ENCODE measurements at places on chromosomes 11 and 22.

GRCh38 chr11:60130496-60130895 lies 42.0 kb downstream of the MS4A2 start:
- no peak for DNase-seq

DNA sequence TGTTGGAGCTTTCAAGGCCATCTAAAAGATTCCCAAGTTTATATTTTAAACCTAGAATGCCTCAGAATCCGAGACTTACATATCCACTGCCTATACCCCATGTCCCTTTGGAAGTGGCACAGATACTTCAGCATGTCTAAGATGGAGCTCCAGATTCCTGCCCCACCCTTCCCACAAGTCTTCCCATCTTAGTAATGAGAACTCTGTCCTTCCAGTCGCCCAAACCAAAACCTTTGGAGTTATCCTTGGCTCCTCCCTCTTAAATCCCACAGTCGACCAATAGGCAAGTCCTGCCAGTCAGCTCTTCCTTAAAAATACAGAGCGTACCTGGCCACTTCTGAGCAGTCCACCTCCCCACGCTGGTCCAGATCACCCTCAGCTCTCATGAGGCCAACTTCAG lies 4.3 kb downstream of the POLD4 start:
- no peak for DNase-seq

GRCh38 chr22:19169002-19169946 lies 9.3 kb downstream of the SLC25A1 start:
- DNase-seq: no peak

DNA sequence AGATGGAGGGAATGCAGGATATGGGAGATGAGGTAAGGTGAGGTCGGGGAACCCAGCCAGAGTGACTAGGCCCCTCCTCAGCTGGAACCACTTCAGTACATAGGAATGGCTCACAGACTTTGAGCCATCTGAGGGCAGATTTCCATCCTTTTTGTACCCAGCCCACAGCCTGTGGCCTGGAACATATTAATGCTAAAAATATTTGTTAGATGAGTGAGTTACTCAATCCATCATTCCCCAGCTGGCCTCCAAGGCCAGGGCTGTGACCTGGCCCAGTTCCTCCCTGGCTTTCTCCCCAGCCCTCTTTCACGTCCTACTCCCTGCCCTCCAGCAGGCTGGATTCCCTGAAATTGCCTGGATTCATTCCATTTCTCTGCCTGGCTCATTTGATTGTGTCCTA lies 57.2 kb upstream of the PRDM11 start:
- DNase-seq: peak; percentile 92

- peak; percentile 48 for DNase-seq
Observed at GRCh38 chr11:75938543-75938942, 123.5 kb downstream of the UVRAG start.

DNA sequence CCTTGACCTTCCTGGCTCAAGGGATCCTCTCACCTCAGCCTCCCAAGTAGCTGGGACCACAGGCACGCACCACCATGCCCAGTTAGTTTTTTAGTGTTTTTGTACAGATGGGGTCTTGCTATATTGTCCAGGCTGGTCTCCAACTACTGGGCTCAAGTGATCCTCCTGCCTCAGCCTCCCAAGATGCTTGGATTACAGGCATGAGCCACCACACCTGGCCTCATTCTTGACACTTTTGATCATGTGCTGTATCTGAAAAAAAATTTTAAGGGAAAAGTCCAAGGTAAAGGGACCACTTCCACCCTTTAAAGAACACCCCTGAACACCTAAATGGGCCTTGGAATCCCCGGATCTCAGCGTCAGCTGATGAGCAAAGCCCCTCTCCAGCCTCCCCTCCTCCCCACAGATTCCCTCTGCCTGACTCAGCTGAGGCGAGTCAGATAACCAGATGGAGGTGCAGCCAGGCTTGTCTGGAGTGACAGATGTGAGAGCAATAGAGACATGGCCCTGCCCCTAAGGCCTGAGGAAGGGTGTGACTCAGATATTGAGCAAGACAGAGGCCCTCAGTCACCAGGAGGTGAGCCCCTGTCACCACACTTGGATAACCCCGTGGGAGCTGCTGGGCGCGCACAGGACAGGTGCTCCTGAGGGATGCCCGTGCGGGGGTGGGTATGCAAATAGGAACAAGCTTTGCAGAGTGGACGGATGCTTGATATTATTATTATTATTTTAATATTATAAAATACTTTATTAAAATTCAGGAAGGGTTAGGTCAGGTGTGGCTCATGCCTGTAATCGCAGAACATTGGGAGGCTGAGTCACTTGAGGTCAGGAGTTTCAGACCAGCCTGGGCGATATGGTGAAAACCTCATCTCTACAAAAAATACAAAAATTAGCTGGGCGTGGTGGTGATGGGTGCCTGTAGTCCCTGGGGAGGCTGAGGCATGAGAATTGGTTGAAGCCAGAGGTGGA lies 5.0 kb upstream of the CCDC88B start:
- peak; percentile 97 for DNase-seq

DNA sequence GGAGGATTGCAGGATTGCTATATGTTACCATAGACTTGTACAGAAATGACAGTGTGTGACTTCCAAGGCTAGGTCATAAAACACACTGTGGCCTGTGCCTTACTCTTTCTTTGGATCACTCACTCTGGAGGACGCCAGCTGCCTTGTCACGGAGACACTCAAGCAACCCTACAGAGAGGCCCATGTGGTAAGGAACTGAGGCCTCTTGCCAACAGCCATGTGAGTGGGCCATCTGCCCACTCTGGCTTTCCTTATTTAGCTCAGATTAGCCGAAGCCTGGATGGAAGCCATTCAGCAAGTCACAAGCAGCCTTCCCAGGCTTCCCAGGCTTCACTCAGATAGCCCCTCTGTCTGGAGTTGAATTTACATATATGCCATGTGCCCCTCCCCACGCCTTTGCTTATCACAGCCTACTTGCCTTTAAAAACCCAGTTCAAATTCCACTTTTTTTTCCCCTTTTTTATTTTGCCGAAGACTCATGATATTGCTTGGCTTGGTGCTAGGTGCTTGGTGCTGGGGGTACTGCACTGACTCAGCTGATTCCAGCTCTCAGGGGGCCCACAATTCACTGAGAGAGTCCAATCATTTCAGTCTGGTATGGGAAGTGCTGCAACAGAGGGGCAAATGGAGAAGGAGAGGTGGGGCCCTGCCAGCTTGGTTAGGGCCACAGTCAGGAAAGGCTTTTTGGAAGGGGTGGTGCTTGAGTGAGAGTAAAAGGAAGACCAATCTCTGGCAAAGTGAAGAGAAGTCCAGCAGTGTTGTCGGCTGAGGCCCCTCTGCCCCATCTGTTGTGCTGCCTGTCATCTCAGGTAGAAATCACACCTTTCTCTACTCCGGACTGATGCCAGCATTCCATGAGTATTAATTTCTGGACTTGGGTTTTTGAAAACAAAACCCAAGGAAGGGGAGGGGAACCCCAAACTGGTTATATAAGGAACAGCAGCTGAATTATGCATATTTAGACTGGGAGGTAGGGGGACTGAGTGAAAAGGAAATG lies 14.5 kb upstream of the P4HA3 start:
- DNase-seq: peak; percentile 90

- DNase-seq: no peak
Observed at GRCh38 chr11:59184691-59185339, 12.9 kb downstream of the DTX4 start.
